Mesangial cell (primary cell): ENCODE measurements at places on chromosomes 6 and 20. TPM values are rescaled to one million over a fixed set of nuclear protein-coding genes. Genes with fewer than 3 reads are reported as not detected.

Gene GSTA3
- total RNA-seq: not detected in 2 replicates

Gene SLPI
- 0.49 and 4.7 TPM in 2 replicates for total RNA-seq

Gene FABP7
- not detected in 2 replicates for total RNA-seq

Gene ADTRP
- total RNA-seq: 0.51 and 1.1 TPM in 2 replicates

Gene PKIB
- total RNA-seq: 15.2 and 18.0 TPM in 2 replicates

Gene GPX6
- not detected in 2 replicates for total RNA-seq

Gene PHF1
- 22.3 and 28.0 TPM in 2 replicates for total RNA-seq

Gene CRISP3
- total RNA-seq: not detected in 2 replicates

Gene GATA5
- total RNA-seq: not detected in 2 replicates
